T-cell (primary cell): ENCODE measurements at places on chromosomes 3 and 15.

DNA sequence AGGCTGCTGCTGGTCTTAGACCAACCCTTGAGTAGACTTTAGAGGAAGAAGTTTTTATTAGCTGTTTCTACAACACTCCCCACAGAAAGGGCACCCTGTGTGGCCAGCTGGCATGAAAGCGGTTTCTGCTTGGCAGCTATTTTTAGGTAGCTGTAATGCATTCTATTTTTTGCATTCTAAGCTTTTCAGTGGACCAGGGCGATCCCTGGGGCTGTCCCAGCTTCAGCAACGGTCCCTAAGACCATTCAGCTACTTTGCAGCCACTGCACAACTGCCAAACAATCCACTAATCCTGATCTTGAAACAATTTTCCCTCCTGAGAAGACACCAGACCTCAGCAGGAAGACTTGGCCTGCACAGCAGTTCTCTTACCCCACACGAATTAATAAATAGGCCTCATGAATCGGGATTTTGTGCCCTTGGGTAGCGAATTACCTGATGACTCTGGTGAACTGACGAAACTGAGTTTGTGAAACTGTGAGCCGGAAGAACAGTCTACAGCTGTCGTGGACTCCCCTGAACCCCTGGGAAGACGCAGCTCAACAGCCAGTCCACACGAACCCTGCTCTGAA is 14.6 kb upstream of the TFRC start:
- no peak for DNase-seq

DNA sequence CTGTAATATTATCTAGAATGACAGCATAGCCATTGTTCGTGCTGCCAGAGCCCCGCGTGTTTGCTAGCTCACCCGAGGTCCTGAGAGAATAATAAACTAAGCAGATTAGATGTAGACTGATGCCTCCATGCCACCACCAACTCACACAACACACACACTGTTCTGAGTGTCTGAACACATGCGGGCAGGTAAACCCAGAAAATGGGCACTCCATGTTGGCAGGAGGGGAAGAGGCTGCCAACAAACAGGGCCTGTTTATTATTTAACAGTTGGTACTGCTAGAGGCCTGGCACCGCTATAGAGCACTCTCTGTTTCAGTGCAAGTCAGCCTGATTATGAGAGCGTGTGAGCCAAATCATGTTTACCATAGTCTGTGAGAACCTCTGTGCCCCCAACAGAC is 299.0 kb downstream of the ZBTB20 start:
- DNase-seq = no peak

GRCh38 chr3:41932464-41932863 is 29.4 kb downstream of the ULK4 start:
- DNase-seq = no peak

DNA sequence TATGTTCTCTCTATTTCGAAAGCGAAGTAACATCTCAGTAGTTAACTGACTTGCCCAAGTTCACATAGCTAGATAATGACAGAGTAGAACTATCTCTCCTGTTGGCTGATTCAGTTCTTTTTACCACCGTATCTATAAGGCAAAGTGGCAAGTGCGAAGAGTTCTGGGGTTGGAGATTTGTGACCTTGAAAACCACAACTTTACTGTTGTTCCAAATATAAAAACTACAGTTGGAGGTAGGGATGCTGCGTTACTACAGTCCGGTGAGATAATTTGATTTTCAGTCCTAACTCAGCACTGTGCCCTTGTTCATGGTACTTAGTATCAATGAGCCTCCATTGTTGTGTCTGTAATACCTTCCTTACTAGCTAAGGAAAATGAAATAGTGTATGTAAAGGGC is 71.2 kb upstream of the GOLGA8B start:
- no peak for DNase-seq

DNA sequence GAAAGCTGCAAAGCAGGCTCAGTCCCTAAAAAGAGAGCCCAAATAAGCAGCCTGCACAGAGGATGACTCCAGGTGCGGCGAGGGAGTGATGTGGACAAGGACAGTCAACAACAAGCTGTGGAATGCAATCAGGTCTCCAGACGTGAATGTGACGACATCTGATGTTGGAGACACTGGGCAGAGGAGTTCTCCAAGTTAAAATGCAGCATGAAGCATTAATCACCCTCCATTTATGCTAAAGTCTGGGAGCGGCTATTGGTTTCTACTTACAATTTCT is 316.7 kb downstream of the FGF12 start:
- DNase-seq = no peak

DNA sequence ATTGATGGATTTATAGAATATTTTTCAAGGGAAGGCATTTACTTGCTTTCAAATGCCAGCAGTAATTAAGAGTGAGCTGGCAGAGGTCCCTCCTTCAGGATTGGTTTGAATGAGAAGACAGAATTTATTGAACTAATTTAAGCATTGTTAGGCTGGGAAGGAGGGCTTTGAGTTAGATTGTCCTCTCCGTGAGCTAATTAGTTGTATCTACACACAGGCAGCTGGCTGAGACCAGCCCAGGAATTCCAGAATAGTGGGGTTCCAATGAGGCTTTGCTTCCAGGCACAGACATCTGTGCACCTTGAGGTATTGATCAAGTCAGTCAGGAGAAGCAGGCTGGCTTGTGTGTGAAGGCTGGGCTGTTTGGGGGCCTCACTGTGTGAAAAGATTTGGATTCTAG is 124.0 kb upstream of the WNT5A start:
- DNase-seq = no peak

- DNase-seq = no peak
Observed at GRCh38 chr15:69119001-69119400, 41.4 kb upstream of the GLCE start.

GRCh38 chr15:76905855-76906254 is 715 bp upstream of the SCAPER start:
- DNase-seq = no peak

- no peak for DNase-seq
Observed at GRCh38 chr3:186216900-186217819, 108.3 kb upstream of the ETV5 start.

DNA sequence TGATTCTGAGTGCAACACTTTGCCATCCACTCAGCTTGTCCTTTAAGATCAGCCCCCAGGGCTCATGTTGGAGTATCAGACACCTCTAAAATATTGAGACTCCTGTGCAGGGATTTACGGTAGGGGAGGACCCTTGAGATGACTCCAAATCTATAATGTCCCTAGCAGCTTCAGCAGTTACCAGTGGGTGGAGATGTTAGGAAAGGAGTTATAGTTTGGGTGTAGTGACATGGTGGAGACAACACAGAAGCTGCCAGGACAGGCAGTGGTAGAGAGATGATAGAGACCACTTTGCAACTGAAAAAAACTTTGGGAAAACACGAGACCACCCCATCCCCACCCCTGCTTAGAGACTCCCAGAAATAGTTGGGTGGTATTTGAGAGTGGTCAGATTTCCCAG is 43.3 kb upstream of the GSK3B start:
- DNase-seq = no peak

DNA sequence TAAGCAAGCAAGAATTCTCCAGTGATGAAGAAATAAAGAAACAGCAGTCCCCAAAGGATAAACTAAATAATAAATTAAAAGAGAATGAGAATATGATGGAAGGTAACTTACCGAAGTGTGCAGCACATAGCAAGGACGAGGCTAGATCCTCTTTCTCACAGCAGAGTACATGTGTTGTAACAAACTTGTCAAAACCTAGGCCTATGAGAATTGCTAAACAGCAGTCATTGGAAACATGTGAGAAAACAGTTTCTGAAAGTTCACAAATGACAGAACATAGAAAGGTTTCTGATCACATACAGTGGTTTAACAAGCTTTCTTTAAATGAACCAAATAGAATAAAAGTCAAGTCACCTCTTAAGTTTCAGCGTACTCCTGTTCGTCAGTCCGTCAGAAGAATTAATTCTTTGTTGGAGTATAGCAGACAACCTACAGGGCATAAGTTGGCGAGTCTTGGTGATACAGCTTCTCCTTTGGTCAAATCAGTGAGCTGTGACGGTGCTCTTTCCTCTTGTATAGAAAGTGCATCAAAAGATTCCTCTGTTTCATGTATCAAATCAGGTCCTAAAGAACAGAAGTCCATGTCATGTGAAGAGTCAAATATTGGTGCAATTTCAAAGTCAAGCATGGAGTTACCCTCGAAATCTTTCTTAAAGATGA is 4.5 kb upstream of the SCG5 start:
- DNase-seq = no peak
